ENCODE measurements at places on chromosomes 16 and 17.

DNA sequence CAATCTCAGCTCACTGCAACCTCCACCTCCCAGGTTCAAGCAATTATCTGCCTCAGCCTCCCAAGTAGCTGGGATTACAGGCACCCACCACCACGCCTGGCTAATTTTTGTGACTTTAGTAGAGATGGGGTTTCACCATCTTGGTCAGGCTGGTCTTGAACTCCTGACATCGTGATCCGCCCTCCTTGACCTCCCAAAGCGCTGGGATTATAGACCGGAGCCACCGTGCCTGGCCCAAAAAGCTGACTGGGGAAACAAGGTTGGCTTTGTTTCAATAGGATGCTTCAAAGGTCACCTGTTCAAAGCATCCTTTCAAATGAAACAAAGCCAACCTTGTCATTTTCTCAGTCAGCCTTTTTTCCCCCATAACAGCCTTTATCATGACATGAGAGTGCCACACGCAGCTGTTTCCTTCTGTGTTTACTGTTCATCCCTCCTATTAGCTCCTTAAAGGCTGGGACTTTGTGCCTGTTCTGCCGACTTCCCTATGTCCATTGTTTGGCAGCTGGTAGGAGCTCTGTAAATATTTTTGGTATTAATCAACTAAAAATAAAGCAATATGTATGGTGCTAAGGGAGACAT is 51.1 kb downstream of the ADAMTS18 start:
- no peak for DNase-seq

DNA sequence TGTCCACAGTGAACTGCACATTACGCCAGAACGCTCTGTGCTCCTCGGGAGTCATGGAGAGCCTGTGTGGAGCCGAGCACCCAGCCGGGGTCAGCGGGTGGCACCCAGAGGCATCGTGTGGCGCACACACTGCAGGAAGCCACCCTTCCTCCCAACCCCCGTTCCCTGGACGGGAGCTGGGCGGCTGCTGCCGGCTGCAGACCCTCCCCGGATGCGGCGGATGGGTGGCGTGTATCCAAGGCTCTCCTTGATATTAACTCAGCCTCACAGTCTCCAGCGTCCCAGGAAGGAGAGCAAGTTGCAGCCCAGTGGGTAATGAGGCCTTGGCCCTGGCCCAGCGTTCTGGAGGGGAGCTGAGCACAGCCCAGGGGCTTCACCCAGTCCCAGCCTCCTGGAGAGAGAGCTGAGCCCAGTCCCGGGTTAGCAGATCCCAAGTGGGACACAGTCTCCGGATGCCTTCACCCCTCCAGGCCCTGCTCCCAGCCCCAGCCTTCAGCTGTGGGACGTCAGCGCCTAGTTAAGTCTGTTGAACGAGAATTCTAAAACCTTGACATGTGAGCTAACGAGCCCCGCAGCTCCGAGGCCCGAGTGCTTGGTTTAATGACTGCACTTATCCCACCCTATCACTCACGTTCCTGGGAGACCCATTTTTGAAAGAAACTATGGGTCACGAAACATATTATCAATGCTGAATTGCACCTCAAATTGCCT is 86.6 kb downstream of the TBC1D16 start:
- peak; percentile 53 for DNase-seq

- no peak for DNase-seq
These were observed 164.0 kb downstream of the RGS9 start for GRCh38 chr17:65301184-65301583.

GRCh38 chr17:61393550-61393903 is 6.1 kb upstream of the TBX2 start:
- peak; percentile 42 for DNase-seq

All from ELF-1 (cell line).